ENCODE measurements at places on chromosomes 5 and 9.

DNA sequence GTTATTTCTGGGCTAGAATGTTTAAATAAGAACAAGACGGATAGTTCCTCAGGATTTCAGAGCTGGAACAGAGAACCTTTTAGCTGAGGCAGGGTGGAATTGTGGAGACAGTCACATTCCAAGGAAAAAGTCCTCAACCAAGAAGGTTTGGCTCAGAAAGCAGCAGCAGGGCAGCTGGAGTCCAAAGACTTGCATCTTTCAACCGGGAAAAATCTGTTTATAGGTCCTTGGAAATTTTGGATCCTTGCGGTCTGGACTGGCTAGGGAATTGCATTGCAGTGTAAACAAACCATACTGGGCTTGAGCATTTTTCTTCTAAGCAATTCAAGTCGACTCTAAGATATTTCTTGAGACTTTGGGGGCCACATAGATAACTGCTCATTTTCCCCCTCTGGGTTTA lies 40.8 kb upstream of the HMHB1 start:
- DNase-seq = no peak

- no peak for DNase-seq
These were observed 3.9 kb upstream of the PLPP1 start for GRCh38 chr5:55538661-55539060.

DNA sequence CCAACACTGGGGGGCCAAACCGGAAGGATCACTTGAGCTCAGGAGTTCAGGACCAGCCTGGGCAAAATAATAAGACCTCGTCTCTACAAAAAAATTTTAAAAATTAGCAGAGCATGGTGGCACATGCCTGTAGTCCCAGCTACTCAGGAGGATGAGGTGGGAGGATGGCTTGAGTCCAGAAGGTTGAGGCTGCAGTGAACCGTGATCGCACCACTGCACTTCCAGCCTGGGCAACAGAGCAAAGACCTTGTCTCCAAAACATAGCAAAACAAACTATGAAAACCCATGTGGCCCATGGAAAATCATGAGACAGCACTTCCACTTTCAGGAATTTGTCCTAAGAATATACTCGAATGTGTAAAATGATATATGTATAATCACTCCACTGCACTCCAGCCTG lies 6.1 kb downstream of the SETX start:
- no peak for DNase-seq

GRCh38 chr5:33964132-33964700 lies 20.3 kb downstream of the SLC45A2 start:
- DNase-seq = no peak

GRCh38 chr9:137369061-137369787 lies 53.7 kb downstream of the EXD3 start:
- DNase-seq = no peak

- DNase-seq = no peak
These were observed 349.2 kb upstream of the ADAMTSL1 start for GRCh38 chr9:18124760-18125159.

GRCh38 chr9:114721491-114722079 lies 39.6 kb upstream of the TEX48 start:
- DNase-seq = no peak

GRCh38 chr9:127039492-127039891 lies 82.9 kb downstream of the ANGPTL2 start:
- DNase-seq = no peak

- DNase-seq = no peak
These were observed 9.8 kb upstream of the CPLX2 start for GRCh38 chr5:175861337-175862130.

GRCh38 chr5:144313147-144313726 lies 142.6 kb downstream of the KCTD16 start:
- DNase-seq = no peak

Data from erythroblast (primary cell).